NCI-H2171 treated with DMSO at 0.1 percent for 48 hours (cell line): ENCODE measurements at places on chromosomes 7 and 10.

DNA sequence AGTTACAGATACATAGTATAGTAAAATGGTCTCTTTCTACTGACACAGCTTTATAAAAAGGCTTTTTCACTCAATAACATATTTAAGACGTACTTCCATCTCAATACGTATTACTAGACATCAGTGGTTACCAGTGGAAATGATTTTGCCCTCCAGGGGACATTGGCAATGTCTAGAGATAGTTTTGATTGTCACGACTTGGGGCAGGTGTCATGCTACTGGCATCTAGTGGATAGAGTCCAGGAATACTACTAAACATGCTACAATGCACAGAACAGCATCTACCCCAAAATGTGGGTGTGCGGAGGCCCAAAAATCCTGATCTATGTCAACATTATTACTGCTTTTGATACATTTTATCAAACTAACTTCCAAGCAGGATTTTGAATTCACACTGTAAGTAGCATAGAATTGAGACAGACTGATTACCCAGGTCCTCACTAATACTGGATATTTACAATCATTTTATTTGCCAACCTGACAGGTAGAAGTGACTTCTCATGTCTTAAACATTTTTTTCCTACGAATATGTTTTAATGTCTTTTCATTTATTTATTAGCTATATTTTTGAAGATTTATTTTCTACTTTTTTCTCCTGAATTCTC is 53.8 kb downstream of the HGF start:
- DNase-seq: peak; percentile 52

DNA sequence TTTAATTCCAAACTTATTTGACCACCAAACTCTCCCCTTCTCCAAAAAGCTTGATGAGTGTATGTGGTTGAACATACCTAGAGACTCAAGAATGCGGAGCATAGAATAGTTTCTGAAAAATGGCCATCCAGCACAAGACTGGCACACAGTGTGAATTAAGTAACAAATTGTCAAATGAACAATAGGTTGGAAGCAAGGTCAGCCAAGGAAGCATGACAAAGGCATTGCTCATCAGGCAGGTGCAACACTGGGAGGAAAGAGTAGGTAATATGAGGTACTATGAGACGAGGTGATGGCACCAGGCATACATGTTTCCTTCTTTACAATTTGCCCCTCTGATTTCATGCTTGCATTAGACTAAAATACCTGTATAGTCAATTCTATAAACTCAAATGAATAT is 73.7 kb downstream of the DKK1 start:
- DNase-seq: no peak

GRCh38 chr7:10924370-10924769 is 49.3 kb upstream of the PHF14 start:
- no peak for DNase-seq

- peak; percentile 74 for DNase-seq
Measured at GRCh38 chr7:2866601-2867000, 22.5 kb upstream of the GNA12 start.

DNA sequence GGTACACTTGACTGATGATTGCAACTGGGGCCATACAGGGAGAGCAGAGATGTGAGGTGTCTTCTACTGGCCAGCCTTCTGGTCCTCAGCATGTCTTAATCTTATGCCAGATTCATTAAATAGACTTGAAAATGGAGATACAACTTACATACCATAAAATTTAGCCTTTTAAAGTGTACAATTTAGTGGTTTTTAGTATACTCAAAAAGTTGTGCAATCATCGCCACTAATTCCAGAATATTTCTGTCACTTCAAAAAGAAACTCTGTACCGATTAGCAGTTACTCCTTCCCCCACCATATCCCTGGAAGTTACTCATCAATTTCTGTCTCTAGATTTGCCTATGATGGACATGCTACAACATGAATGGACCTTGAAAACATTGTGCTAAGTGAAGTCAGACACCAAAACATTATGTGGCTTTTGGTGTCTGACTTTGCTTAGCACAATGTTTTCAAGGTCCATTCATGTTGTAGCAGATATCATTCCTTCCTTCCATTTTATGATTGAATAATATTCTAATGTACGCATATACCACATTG is 53.0 kb downstream of the SH2D4B start:
- no peak for DNase-seq

GRCh38 chr7:18638594-18639452 is 143.3 kb downstream of the HDAC9 start:
- DNase-seq: peak; percentile 55
